ENCODE measurements at places on chromosomes 16 and 17.

DNA sequence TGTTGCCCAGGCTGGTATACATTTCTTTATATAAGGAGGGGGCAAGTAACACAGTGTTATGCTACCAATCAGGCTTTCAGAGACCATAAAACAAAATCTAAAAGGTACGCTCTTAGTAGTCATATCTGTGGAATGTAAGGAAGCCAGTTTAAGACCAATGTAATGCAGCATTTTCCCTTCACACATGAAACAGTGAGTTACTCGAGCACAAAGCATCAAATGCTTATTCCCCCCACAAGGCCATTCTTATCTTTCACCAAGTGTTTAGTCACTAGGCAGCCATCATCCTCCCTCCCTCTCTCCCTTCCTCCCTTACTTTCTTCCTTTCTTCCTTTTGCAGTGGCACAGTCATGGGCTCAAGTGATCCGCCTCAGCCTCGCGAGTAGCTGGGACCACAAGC lies 12.8 kb downstream of the HMOX2 start:
- no peak for ATAC-seq

DNA sequence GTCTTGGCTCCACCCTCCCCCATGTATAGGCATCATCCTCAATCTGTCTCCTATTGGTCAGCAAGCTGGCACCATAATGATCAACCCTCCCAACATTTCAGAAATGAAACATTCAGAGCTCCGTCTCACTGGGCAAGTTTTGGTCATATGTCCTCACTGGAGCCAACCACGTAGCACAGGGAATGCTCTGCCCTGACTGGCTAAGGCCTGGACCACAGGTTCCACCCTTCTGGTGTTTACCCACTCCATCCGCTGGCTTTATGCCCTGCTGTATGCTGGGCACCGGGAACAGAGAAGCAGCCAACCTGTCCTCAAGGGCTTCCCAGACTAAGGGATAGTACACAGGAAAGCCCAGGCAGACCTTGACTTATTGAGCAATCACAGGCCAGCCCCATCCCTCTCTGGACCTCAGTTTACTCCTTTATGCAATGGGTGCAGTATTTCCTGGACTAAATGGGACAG lies 20.5 kb downstream of the MYO15A start:
- no peak for ATAC-seq

DNA sequence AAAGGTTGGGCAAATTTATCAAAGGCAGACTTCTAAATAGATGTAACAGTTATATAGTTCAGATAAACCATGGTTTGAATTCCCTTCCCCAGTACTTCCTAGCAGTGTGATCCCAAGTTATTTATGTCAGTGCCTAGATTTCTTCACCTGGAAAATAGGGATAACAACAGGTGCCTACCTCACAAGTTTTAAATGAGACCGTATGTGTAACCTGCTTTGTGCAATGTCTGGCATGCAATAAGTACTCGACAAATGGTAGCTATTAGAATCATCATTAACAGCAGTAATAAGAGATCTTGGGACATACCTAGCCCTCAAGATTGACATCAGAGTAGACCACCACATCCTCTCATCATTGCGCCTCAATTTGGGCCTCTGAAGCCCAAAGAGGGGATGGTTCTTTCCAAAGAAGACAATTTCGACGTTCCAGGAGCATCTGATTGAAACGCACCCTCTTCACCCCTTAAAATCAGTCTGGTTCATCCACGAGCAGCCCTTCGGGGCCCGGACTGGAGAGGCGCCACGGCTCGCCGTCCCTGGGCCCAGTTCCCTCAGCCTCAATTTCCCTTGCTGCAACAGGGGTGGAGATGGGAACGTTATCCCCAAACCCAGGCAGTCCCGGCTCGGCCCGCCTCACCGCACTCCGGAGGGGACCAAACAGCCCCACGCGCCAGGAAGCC lies 541 bp downstream of the ACACA start:
- ATAC-seq, result peak; percentile 56

DNA sequence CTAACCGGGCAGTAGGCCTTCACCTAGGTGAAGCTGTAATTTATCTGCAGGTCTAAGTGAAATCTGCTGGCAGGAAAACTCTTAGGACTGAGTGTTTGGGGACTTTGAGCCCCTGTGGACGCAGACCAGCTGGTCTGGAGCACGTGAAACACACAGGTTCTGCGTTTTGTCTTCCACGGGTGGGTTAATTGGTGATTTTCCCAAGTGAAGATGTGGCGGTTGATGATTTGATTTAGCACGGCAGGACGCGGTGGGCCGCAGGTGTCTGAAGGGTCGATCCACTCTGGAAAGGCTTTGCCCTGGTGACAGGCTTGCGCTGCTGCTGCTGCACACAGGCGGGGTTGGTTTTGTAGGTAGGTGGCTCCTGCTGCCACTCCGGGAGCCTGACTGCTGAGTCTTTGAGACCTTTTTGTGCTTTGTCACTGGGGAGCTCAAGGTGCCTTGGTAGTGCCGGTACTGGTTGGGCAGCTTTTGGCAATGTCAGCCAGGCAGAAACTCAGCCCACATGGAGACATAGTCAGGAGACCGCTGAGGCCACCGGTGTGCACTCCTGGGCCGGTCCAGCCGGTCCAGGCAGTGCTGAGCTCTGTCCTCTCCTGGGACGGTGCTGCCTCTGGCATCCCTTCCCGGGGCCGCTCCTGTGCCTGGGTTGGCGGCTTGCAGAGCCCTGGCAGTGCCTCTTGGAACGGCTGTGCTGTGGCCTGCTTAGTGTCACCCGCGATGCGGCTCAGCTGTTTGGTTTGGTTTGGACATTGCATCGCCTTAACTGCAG lies 2.3 kb downstream of the BAIAP2 start:
- no peak for ATAC-seq

- ATAC-seq, result no peak
These were observed 136.6 kb downstream of the COPRS start for GRCh38 chr17:31722251-31723056.

DNA sequence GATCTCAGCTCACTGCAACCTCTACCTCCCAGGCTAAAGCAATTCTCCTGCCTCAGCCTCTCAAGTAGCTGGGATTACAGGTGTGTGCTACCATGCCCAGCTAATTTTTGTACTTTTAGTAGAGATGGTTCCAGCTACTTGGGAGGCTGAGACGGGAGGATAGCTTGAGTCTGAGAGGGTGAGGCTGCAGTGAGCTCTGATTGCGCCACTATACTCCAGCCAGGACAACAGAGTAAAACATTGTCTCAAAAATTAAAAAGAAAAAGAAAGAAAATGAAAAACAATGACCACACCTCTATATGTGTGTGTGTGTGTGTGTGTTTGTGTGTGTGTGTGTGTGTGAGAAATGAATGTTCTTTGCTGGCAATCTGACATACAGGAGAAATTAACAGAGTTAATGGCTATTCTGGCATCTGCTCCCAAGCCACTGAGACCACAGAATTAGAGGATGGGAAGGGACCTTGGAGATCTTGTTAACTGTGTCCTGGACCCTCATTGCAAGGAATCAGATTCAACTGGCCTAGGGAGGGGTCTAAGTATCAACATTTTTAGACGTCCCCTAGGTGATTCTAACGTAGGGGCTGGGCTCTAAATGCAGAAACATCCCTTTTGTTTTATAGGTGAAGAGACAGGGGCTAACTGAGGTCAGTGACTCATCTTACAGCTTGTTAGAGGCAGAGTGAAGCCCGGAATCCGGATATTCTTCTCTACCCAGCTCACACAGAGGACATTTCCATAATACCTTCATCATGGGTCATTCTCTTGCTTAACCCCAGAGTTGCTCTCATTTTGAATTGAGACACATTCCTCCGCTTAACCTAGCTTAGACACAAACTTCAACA lies 16.4 kb upstream of the MARCHF10 start:
- ATAC-seq, result no peak
